Stimulated activated CD4-positive, alpha-beta T cell treated with anti-CD3 and anti-CD28 coated beads, TNF-alpha, amount 100 ng/mL, for 4 hours (primary cell): ENCODE measurements at places on chromosomes 16 and 17.

GRCh38 chr16:66131156-66131807 lies 235.2 kb upstream of the CDH5 start:
- DNase-seq = no peak

DNA sequence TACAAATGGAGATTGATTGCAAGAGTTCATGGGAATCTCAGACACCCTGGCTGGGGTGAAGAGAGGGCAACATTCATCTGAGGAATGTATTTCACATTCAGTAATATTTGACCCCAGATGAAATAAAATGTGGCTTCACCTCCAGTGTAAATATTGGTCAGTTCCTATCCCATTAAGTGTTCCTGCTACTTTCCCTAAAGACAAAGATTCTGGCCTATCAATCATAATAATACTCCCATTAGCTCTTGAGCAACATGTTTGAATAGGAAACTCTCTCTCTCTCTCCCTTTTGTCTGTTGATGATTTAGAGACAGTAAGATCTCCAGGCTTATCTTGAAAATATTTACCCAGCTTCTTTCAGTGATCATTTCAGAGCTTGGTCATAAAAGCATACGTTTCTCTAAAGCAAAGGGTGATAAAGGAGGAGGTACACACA lies 70.1 kb downstream of the KCNJ2 start:
- no peak for DNase-seq

DNA sequence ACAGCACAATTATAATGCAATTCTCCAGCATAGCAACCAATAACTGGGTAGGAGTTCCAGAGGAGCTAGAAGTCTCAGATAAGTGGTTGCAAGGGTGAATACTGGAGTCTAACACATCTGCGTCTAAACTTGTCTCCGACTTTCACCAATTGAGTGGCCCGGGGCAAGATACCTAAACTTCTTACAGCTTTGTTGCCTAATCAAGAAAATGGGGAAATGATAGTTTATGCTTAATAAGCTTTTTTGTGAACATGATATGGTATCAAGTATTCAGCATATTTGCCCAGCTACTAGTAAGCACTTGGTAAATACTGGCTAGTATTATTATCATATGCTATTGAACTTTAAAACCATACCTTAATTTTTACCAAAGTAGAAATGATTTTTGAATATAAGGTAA lies 183.5 kb downstream of the KCNJ2 start:
- no peak for DNase-seq

DNA sequence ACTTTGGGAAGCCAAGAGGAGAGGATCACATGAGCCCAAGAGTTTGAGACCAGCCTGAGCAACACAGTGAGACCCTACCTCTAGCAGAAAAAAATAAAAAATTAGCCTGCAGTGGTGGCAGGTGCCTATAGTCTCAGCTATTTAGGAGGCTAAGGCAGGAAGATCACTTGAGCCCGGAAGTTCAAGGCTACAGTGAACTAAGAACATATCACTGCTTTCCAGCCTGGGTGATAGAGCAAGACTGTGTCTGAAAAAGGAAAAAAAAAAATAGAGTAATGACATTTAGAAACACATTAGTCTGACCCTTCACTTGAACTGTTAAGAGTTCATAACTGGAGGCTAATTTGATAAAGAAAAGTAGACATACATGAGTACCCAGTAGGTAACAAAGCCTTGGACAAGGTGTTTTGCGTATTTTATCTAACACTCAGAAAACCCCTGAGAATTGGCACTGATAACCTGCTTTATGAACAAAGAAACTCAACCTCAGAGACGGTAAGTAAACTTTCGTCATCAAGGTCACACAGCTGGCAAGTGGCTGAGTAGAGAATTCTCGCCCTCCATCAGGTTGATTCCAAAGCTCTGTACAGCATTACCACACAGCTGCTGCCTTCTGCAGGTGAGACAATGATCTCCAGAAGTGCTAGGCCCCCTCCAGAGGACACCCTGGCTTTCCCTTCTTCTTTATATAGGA lies 101.1 kb downstream of the SMG6 start:
- no peak for DNase-seq

DNA sequence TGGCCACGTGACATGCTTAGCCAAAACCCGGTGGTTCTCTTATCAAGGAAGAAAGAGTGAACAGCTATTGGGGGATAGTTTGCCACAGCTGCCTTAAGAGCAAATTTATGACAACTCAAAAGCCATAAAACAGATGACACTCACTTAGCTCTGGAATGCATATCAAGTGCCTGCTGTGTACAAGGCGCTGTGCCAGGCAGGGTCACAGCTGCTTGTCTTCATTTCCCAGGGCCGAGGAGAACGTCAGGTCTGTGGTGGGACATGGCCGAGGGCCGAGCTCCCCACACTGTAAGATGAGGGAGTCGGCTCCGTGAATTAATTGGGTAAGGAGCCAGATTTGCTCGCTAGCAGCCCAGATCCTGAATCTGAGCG lies 14.0 kb downstream of the EEF2K start:
- no peak for DNase-seq

DNA sequence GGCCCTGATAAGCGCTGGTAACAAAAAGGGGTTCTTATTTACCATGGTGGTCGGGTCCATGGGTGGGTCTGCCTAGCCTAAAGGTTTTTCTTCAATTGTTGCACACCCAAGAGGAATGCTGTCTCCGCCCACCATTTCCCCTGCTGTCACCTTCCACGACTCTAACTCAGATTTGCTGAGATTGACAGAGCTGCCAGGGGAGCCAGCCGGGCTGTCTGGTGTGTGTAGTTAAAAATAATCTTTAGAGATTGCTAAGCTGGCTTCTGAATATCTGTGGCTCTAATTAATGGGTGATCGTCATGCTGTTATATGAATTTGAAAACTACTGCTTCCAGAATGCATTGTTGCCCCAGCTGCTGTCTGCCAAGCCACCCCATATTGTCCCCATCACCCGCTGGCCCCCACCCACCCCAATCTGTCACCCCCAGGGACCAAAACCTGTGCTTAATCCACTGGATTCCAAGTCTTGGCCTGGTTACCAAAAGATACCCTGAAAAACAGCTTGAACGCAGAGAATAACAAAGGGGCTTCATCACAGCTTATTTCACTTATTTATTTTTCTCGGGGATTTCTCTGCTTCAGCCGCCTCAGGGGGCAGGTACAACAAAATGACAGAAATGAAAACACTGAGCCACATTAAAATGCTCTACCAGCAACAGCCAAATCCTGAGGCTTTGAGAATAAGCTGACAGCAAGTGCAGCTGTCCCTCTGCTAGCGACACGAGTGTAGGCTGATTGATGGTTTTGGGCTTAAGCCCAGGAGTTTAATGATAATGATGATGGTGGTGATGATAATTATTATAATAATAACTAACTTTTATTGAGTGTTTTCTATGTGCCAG lies 46.1 kb upstream of the NLK start:
- DNase-seq = no peak

- no peak for DNase-seq
These were observed 3.6 kb upstream of the ZNF652 start for GRCh38 chr17:49365667-49366066.

DNA sequence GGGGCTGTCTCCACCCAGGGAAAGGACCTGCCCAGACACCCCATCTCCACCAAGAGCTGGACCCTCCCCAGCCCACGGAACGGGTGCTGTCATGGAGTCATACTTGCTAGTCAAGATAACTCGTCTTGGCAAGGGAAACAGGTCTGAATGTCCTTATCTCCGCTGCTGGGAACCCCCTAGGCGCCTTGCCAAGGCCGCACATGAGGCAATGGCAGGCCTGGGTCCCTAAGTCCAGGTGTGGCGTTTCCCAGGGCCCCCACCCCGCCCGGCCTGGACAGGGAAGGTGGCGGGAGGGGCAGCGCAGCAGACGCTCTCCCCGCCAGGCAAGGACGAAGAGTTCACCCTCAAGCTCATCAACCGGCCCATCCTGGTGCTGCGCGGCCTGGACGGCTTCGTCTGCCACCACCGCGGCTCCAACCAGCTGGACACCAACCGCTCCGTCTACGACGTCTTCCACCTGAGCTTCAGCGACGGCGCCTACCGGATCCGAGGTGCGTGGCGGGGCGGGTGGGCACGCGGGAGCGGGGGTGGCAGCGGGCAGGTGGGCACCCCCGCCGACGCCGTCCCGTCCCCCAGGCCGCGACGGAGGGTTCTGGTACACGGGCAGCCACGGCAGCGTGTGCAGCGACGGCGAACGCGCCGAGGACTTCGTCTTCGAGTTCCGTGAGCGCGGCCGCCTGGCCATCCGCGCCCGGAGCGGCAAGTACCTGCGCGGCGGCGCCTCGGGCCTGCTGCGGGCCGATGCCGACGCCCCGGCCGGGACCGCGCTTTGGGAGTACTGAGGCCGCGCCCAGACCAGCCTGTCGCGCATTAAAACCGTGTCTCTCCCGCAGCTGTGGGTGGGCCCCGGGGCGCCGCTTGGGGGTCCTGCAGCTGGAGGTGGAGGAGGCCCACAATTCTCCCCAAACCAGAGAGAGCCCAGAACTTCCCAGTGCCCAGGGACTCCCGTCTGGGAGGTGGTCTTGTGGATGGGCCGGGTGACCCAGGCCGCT lies 8.4 kb downstream of the FSCN2 start:
- DNase-seq = no peak

GRCh38 chr16:23629516-23629915 lies 11.6 kb downstream of the PALB2 start:
- no peak for DNase-seq

- no peak for DNase-seq
These were observed 14.0 kb downstream of the HS3ST3A1 start for GRCh38 chr17:13587487-13588338.

DNA sequence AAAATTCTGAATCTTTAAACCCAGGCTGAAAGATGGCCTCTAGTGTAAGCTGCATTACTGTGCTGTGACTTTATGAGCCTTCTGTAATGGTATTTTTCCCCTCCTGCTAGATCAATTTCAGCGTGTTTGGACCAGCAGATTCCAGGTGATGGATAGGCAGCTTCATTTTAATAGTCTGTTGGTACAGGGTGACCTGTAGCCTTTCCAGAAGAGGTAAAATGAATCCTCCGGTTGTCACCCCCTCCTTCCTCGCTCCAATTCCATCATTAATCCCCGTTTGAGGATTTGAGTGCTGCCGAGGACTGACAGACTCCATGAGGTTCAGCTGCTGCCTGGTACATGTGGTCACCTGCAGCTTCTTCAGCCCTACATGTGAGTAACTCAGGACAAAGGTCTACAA lies 48.9 kb downstream of the MYH3 start:
- DNase-seq = no peak

- no peak for DNase-seq
These were observed 306.5 kb upstream of the ZFHX3 start for GRCh38 chr16:73354434-73354833.

- no peak for DNase-seq
These were observed 12.7 kb downstream of the HEATR9 start for GRCh38 chr17:35855965-35856364.
